ENCODE measurements at places on chromosomes 11 and 22.
A peak's percentile ranks its signal among the peaks of the same experiment; 100 is the strongest.

- no peak for DNase-seq
These were observed 60.1 kb downstream of the SCN3B start for GRCh38 chr11:123594188-123594901.

- no peak for DNase-seq
These were observed 201.0 kb upstream of the NAV2 start for GRCh38 chr11:19511413-19512183.

GRCh38 chr11:47033439-47033838, 96.9 kb downstream of the CSTPP1 start:
- no peak for DNase-seq

- no peak for DNase-seq
These were observed 56.6 kb upstream of the LIN7C start for GRCh38 chr11:27563201-27563600.

- peak; percentile 33 for DNase-seq
These were observed 40.3 kb downstream of the BUD13 start for GRCh38 chr11:116732271-116733042.

GRCh38 chr11:16410479-16410878, 54.1 kb upstream of the SOX6 start:
- DNase-seq = no peak
